ENCODE measurements at places on chromosomes 5 and 9. TPM values are rescaled to one million over a fixed set of nuclear protein-coding genes. Genes with fewer than 3 reads are reported as not detected.

SLCO6A1 gene
- total RNA-seq, result not detected

SPEF2 gene
- 0.97 TPM for total RNA-seq

C5orf58 gene
- not detected for total RNA-seq

MINAR2 gene
- not detected for total RNA-seq

FAM81B gene
- total RNA-seq, result not detected

DMRT3 gene
- not detected for total RNA-seq

ACTBL2 gene
- total RNA-seq, result under 0.01 TPM

PHF24 gene
- total RNA-seq, result not detected

FCN2 gene
- total RNA-seq, result not detected

AIF1L gene
- total RNA-seq, result 16.4 TPM

CD74 gene
- total RNA-seq, result 0.65 TPM

PCDHGA6 gene
- 0.76 TPM for total RNA-seq

CCIN gene
- total RNA-seq, result 3.8 TPM

PGM5 gene
- total RNA-seq, result 0.46 TPM

IFNA2 gene
- total RNA-seq, result not detected

ETF1 gene
- 145 TPM for total RNA-seq

CDH9 gene
- not detected for total RNA-seq

C8G gene
- not detected for total RNA-seq

PRLR gene
- not detected for total RNA-seq

PIP5KL1 gene
- total RNA-seq, result 0.91 TPM

FGD3 gene
- total RNA-seq, result not detected

NEUROG1 gene
- total RNA-seq, result not detected

TMEM267 gene
- 8.1 TPM for total RNA-seq

FOXD4L3 gene
- not detected for total RNA-seq

FAM153A gene
- total RNA-seq, result not detected

PCDHGA11 gene
- total RNA-seq, result 5.3 TPM
